ENCODE measurements at places on chromosomes 1 and 21. TPM values are rescaled to one million over a fixed set of nuclear protein-coding genes. Genes with fewer than 3 reads are reported as not detected.

The RAB42 gene
- total RNA-seq = not detected

The GPR37L1 gene
- not detected for total RNA-seq

The LCE1F gene
- total RNA-seq = not detected

DNA sequence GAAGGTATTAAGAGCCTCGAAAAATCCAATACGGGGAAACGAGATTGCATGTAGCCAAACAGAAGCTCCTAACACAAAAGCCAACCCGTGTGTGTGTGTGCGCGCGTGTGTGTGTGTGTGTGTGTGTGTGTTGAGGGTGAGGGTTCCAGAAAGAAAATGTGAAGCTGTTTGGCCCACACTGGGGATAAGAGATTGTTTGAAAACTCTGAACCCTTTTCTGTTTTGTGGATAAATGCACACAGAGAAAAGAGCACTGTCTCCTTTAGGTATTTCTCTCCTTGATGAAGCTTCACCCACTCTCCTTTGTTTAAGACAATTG lies 1.9 kb downstream of the WLS start:
- H3K27me3 ChIP-seq = no peaks in the 10 kb centered on the region
- H3K27ac ChIP-seq = no peak overlapping the region
- H3K36me3 ChIP-seq = no peaks in the 10 kb centered on the region

GRCh38 chr21:28298251-28298672 lies 694.4 kb downstream of the LTN1 start:
- H3K27ac ChIP-seq = no peak overlapping the region
- no peaks in the 10 kb centered on the region for H3K27me3 ChIP-seq
- DNase-seq = no peak
- H3K4me1 ChIP-seq = no peaks in the 10 kb centered on the region

GRCh38 chr1:94339206-94339927 lies 78.8 kb upstream of the ABCD3 start:
- no peak for DNase-seq
- H3K27ac ChIP-seq = no peak overlapping the region
- H3K4me3 ChIP-seq = no peak overlapping the region
- H3K36me3 ChIP-seq = no peaks in the 10 kb centered on the region
- H3K4me1 ChIP-seq = no peaks in the 10 kb centered on the region

GRCh38 chr1:89125240-89125912 lies 538 bp downstream of the GBP2 start:
- DNase-seq = peak; percentile 7
- peak overlapping the region; percentile 76 for H3K27ac ChIP-seq
- no peaks in the 10 kb centered on the region for H3K27me3 ChIP-seq
- H3K36me3 ChIP-seq = peaks cover 5% of the 10 kb centered on the region
- H3K4me1 ChIP-seq = peaks cover 29% of the 10 kb centered on the region
- peak overlapping the region; percentile 84 for H3K4me3 ChIP-seq

DNA sequence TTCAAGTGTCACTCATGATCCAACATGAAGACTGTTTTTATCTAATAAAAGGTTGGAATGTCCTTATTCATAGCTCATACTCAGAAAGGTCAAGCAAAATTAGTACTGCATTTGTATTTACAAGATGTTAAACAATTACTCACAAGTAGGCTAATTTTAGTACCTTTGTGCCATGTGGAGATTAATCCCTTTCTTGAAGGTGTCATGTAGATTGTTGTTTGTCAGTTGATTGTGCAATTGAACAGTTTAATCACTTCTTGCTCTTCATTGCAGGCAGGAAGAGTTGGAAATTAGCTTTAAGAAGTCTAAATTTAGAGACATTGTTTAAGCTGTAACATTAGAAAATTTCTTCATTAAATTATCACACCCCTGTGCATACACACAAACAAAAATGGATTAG lies 847.1 kb downstream of the KCNT2 start:
- no peak overlapping the region for H3K4me3 ChIP-seq
- no peaks in the 10 kb centered on the region for H3K27me3 ChIP-seq
- no peaks in the 10 kb centered on the region for H3K36me3 ChIP-seq

GRCh38 chr1:28159680-28160079 lies 16.8 kb downstream of the PTAFR start:
- no peaks in the 10 kb centered on the region for H3K4me1 ChIP-seq
- H3K4me3 ChIP-seq = no peak overlapping the region
- no peak overlapping the region for H3K27ac ChIP-seq

DNA sequence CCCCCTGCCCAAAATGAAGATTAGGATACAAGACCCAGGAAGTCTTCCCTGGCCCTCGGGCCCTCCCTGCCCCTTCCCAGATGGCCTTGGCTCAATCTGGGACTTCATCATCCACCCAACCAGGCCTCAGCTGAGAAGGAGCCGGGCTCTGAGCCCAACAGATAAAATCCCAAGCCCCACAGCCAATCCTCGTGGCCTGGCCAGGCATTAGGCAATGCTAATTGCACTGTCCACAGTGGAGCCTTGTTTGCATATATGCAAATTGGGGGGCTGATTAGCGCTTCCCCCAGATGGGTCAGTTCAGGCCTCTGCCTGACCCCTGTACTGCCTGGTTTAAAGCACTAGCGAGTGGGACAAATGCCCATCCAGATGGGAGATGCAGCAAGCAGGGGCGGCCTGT lies 34.9 kb downstream of the IGSF21 start:
- H3K27me3 ChIP-seq = no peaks in the 10 kb centered on the region
- no peak overlapping the region for H3K27ac ChIP-seq
- no peak for DNase-seq
- H3K4me1 ChIP-seq = no peaks in the 10 kb centered on the region

DNA sequence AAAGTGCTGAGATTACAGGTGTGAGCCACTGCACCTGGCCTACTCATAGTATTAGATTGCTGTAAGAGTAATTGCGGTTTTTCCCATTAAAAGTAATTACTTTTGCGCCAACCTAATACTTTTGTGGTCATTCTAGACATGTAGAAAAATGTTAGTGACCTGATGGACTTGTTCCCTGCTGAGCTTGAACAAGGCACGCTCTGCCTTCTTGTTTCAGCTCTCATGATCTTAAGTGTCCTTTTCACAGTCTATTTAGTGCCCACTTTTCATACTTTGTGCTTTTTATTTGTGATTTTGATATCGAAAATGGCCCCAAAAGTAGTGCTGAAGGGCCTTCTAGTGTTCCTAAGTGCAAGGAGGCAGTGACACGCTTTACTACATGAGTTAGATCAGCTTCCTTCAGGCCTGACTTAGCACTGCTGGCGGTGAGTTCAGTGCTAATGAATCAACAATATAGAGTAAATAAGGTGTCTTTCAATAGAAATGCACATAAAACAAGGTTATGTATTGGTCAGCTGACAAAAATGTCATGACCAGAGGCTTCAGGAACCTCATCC lies 5.6 kb upstream of the RD3 start:
- no peak overlapping the region for H3K27ac ChIP-seq
- no peaks in the 10 kb centered on the region for H3K4me1 ChIP-seq
- H3K36me3 ChIP-seq = no peaks in the 10 kb centered on the region
- no peak for DNase-seq

DNA sequence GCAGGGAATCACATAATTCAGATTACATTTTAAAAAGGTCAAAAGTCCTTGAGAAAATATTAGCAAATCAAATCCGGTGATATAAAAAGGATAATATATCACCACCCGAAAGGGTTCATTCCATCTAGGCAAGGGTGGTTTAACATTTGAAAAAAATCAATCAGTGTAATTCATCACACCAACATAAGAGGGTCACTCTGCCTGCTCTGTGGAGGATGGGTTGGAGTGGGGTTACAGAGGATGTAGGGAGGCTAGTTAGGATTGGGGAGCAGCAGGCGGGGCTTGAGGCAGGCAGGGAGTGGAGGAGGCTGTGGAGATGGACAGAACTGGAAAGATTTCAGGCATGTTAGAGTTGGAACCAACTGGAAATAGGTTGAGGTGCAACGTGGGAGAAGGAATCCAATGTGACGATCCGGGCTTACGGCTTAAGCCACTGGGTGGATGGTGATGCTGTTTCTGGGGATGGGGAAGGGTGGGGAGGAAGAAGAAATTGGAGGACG lies 12.5 kb downstream of the ADORA1 start:
- H3K4me1 ChIP-seq = no peaks in the 10 kb centered on the region
- no peak overlapping the region for H3K27ac ChIP-seq
- H3K4me3 ChIP-seq = no peak overlapping the region
- H3K27me3 ChIP-seq = no peaks in the 10 kb centered on the region

DNA sequence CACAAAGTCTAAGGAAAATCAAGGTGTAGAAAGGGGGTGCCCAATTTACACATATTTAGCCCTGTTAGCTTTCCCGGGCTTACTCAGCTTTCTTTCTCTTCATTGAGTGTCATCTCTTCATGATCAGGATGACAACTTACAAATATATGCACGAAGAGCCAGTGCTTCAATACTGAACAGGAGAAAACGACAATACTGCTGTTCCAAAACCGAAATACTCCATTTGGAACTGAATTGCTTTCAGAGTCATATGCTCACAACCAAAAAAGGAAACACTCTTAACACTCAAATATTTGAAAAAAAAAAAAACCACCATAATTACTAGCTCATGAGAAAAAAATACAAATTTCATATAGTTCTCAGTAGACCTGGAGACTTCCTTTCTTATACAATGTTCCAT lies 272.1 kb upstream of the DUSP10 start:
- H3K27ac ChIP-seq = no peak overlapping the region
- no peak overlapping the region for H3K4me3 ChIP-seq
- no peaks in the 10 kb centered on the region for H3K36me3 ChIP-seq
- H3K4me1 ChIP-seq = no peaks in the 10 kb centered on the region
- no peak for DNase-seq
- no peaks in the 10 kb centered on the region for H3K27me3 ChIP-seq

GRCh38 chr1:115850937-115851336 lies 10.0 kb upstream of the NHLH2 start:
- H3K36me3 ChIP-seq = no peaks in the 10 kb centered on the region
- H3K27me3 ChIP-seq = no peaks in the 10 kb centered on the region
- no peaks in the 10 kb centered on the region for H3K4me1 ChIP-seq
- H3K27ac ChIP-seq = no peak overlapping the region
- H3K4me3 ChIP-seq = no peak overlapping the region
- DNase-seq = no peak

The PTGFR gene
- total RNA-seq = not detected

- H3K4me3 ChIP-seq = no peak overlapping the region
- peaks cover 46% of the 10 kb centered on the region for H3K36me3 ChIP-seq
- H3K27ac ChIP-seq = no peak overlapping the region
- no peak for DNase-seq
- no peaks in the 10 kb centered on the region for H3K27me3 ChIP-seq
These were observed 56.9 kb downstream of the SLC45A1 start for GRCh38 chr1:8374812-8375211.

The SLC16A4 gene
- total RNA-seq = 0.32 TPM

GRCh38 chr1:113073479-113073950 lies 517 bp downstream of the LRIG2 start:
- peaks cover 13% of the 10 kb centered on the region for H3K36me3 ChIP-seq
- peak overlapping the region; percentile 82 for H3K27ac ChIP-seq

GRCh38 chr1:100353071-100353801 lies 930 bp downstream of the CDC14A start:
- H3K27me3 ChIP-seq = no peaks in the 10 kb centered on the region
- H3K36me3 ChIP-seq = peaks cover 5% of the 10 kb centered on the region
- peak overlapping the region; percentile 89 for H3K27ac ChIP-seq
- peak; percentile 38 for DNase-seq
- peaks cover 34% of the 10 kb centered on the region for H3K4me1 ChIP-seq

- H3K4me3 ChIP-seq = no peak overlapping the region
- no peak for DNase-seq
- H3K36me3 ChIP-seq = no peaks in the 10 kb centered on the region
These were observed 65.1 kb downstream of the RIPK4 start for GRCh38 chr21:41701749-41702148.

The LCE1B gene
- total RNA-seq = not detected

The HFM1 gene
- total RNA-seq = not detected

GRCh38 chr1:53902235-53903138 lies 8.5 kb downstream of the DIO1 start:
- DNase-seq = no peak
- no peak overlapping the region for H3K4me3 ChIP-seq
- H3K36me3 ChIP-seq = peaks cover 4% of the 10 kb centered on the region
- no peak overlapping the region for H3K27ac ChIP-seq

The ABCA4 gene
- total RNA-seq = not detected

The ANGPTL1 gene
- total RNA-seq = not detected

- peaks cover 23% of the 10 kb centered on the region for H3K36me3 ChIP-seq
- no peak overlapping the region for H3K27ac ChIP-seq
- H3K4me1 ChIP-seq = peaks cover 4% of the 10 kb centered on the region
- H3K4me3 ChIP-seq = no peak overlapping the region
- H3K27me3 ChIP-seq = no peaks in the 10 kb centered on the region
These were observed 2.7 kb downstream of the DDX20 start for GRCh38 chr1:111758373-111758772.

DNA sequence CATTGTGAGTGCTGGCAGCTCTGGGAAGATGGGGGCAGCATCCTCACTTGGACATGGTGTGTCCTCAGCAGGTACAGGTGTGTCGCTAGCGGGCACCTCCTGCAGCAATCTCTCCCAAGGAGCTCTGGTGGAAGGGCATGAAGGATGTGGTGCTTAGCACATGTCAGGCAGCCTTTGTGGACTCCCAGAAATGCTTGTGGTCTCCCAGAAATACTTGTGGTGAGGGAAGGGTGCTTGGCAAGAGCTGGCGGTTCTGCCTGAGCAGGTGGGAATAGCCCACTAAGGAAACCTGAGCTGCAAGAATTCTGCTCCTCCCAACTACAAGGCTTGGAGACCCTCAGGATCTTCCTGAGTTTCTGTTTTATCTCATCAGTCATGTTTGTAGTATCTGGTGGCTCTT lies 371.6 kb downstream of the PRDM2 start:
- no peak overlapping the region for H3K4me3 ChIP-seq
- no peaks in the 10 kb centered on the region for H3K4me1 ChIP-seq
- no peak for DNase-seq
- H3K27ac ChIP-seq = no peak overlapping the region

The TIE1 gene
- total RNA-seq = not detected

The ATAD3C gene
- 0.61 TPM for total RNA-seq

GRCh38 chr1:51439053-51439452 lies 80.0 kb downstream of the EPS15 start:
- no peak overlapping the region for H3K4me3 ChIP-seq
- H3K4me1 ChIP-seq = peaks cover 5% of the 10 kb centered on the region
- H3K27me3 ChIP-seq = no peaks in the 10 kb centered on the region
- H3K27ac ChIP-seq = no peak overlapping the region
- no peaks in the 10 kb centered on the region for H3K36me3 ChIP-seq

DNA sequence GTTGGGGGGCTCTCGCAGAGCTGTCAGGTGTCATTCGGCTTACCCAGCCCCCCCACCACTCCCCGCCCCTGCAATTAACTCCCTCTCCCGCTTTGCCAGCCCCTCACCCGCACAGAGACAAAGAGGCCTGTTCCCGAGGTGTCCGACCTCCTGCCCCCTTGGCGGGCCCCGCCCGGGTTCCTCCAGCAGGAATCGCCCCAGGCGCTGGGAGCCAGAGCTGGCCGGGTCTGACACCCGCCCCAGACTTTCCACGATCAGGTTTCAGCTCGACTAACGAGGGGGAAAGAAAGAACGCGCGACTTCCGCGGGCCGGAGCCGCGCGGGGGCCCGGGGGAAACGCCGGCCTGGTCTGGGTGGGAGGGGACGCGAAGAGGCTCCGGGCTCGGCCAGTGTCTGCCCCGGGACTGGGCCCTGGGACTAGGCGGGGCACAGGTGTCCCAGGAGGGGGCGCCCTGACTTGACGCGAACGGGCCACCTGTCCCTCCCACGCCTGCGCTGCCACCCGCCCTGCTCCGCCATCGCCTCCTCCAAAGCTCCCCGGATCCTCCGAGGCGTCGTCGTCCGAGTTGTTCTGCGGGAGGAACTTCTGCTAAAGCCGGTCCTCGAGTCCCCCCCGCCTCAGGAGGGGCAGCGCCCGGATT lies 36.4 kb upstream of the HHAT start:
- H3K27me3 ChIP-seq = peaks cover 3% of the 10 kb centered on the region
- H3K27ac ChIP-seq = no peak overlapping the region
- H3K36me3 ChIP-seq = no peaks in the 10 kb centered on the region
- no peak for DNase-seq
